ENCODE measurements at places on chromosomes 16 and 17.

GRCh38 chr17:36089888-36090836 lies at the start of gene CCL3:
Gene CCL3, minus strand, starts transcription at chr17:36090143. Its CDS starts 85 bp downstream, at chr17:36090058.
- no peak for DNase-seq

- no peak for DNase-seq
Observed at GRCh38 chr17:81131486-81132196, 33.7 kb upstream of the PVALEF start.

DNA sequence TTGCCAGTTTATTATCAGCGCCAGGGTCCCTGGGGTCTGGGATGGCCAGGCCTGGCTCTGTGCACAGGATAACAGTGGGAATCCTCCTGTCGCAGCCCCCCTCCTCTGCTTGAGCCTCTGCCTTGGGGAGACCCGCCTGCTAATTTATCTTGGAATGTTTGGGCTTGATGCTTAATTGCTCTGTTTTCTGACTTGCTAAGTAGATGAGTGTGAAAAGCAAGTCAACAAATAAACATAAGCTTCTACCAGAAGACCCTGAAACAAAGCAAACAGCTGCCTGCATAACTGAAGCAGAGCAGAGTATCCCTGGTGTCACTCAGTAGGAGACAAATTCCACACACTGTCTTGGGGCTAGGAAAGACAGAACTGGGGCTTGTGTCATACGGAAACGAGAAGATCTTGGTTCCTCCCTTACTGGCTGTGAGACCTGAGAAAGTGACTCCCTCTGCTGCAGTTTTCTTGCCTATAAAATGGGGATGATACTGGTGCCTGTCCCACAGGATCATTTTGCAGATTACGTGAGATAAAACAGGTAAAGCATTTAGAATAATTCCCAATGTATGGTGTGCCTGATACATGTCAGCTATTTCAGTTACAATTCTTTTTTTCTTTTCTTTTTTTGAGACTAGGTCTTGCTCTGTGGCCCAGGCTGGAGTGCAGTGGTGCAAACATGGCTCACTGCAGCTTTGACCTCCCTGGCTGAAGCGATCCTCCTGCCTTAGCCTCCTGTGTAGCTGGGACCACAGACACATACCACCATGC lies 44.8 kb upstream of the IRX3 start:
- no peak for DNase-seq

DNA sequence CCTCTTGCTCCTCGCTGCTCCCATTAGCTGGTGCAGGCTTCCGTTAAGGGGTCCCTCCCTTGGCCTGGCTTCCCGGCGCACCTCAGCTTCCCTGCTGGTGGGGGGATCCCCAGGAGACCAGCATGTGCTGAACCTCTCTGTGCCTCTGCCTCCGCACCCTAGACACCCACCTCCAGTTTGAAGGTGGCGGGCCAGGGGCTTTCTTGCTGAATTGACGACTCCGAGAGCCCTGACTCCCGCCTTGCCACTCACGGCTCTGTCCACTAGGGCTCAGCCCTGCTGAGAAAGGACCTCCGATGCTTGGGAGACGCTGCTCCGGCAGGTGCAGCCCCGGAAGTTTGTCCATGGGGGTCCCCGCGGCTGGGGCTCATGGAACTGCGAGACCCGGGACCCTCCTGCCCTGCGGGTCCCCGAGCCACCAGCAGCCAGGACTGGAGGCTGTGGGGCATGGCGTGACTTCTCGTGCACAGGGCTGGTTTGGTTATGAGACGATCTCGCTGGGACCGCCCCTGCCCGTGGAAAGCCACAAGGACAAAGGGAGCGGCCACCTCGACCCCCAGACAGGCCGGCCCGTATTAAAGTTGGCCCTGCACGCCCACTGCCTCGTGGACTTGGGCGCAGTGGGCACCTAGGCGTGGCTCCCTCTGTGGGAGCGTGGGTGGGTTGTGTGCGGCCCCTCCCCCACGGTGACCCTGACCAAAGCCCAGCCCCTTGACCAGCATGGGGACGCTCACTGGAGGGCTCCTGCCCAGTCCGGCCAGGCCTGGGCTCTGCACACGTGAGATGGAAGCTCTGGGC lies 8.1 kb downstream of the CHMP6 start:
- DNase-seq = no peak

GRCh38 chr17:36894177-36894576 lies 43.1 kb upstream of the LHX1 start:
- DNase-seq = no peak

GRCh38 chr17:20009302-20010098 lies at the start of gene SPECC1:
Gene SPECC1, plus strand, starts transcription at chr17:20009359. Its CDS starts 87,293 bp downstream, at chr17:20096652.
- no peak for DNase-seq

DNA sequence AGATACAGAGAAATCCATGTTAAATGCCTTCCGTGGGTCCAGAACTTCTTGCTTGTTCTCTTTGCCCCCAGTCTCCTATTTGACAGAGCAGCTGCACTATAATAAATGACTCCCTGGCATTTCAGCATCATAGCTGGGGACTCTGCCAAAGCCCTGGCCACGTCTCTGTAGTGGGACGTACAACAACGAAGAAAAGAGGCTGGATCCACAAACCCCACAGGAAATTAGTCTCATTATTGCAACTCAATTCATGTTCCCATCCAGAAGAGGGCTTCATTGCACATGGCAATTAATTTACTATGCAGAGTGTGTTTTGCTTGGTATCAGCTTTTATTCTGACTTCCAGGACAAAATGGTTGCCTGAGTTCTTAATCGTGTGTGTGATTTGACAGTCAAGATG lies 121.3 kb downstream of the CDH13 start:
- no peak for DNase-seq

- no peak for DNase-seq
Observed at GRCh38 chr17:63279498-63280230, 166.4 kb downstream of the CYB561 start.

DNA sequence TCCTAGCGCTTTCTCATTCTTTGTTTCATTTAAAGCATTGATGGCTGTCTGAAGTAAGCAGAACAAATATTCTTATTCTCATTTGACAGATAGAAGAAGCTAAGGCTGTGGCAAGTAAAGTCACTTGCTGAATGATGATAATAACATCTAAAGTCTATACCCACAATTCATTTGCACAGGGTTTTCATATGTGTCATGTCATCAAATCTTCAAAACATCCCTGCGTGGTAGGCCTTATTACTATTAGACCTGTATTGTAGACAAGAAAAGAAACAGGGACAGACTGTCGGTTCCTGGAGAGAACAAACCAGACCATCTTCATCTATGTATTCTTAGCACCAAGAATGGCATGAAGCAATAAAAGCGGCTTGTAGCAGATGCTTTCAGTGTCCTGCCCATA lies 85.9 kb downstream of the ASIC2 start:
- DNase-seq = no peak

- DNase-seq = no peak
Observed at GRCh38 chr17:68290268-68290954, 516 bp downstream of the SLC16A6 start.

GRCh38 chr17:4332296-4332970 lies 34.0 kb downstream of the UBE2G1 start:
- no peak for DNase-seq

DNA sequence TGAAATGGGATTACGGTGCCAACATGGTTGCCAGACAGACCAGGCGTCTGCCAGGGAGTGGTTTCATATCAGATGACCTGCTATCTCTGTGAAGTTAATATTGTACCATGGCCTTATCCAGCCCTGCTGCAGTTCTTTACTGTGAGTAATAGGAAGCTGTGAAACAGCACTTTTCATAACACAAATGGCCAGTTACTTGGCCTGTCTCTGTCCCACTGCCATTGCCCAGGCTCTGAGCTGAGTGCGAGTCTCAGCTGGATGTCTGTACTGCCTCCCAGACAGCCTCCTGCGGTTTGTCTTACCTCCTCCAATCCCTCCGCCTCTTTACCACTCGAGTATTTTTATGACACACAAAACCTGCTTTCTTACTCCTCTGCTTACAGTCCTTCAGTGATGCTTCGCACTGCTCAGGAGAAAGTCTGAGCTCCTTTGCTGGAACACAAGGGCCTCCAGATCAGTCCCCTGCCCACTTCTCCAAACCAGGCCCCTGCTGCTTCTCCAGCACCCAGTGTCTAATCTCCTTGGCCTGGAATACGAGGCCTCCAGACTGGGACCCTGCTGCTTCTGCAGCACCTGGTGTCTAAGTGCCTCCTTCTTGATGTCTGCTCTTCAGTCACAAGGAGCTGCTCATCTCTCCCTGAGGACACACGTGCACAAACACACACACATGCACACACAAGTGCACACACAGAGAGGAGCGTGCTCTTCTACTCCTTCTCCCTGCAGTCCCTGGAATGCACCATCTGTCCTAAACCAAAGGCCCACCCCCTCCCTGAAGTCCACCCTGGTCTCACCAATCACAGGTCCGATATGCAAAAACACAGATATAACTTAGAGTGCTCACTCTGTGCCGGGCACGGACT lies 17.1 kb upstream of the RHOT1 start:
- no peak for DNase-seq

DNA sequence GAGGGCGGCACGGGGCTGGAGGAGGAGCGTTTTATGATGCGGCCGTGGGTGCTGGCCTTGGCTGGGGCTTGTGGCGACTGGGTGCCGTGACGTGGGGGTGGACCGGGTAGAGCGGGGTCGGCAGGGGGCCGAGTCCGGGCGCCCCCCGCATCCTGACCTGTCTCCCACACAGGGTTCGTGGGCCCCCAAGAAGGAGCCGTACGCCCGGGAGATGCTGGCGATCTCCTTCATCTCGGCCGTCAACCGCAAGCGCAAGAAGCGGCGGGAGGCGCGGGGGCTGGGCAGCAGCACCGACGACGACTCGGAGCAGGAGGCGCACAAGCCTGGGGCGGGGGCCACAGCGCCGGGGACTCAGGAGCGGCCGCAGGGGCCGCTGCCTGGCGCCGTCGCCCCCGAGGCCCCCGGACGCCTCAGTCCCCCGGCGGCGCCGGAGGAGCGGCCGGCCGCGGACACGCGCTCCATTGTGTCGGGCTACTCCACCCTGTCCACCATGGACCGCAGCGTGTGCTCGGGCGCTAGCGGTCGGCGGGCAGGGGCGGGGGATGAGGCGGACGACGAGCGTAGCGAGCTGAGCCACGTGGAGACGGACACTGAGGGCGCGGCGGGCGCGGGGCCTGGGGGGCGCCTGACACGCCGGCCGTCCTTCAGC lies 81.6 kb downstream of the ARHGAP23 start:
- no peak for DNase-seq

GRCh38 chr16:89444151-89444723 lies 46.1 kb downstream of the ANKRD11 start:
- no peak for DNase-seq

DNA sequence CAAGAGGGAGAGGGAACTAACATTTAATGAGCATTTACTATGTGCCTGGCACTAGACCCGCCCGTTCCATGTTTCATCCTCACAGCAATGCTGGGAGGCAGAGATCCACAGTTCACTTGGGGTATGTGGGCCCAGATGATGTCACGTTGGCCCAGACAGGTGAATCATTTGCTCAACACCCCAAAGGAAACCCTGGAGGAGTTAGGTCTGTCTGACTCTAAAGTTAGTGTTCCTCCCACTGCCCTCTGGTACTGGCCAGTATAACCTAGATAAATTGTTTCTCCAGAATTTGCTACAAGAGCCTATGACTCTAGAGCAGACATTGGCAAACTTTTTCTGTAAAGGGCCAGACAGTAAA lies 164.6 kb downstream of the VPS53 start:
- DNase-seq = no peak

DNA sequence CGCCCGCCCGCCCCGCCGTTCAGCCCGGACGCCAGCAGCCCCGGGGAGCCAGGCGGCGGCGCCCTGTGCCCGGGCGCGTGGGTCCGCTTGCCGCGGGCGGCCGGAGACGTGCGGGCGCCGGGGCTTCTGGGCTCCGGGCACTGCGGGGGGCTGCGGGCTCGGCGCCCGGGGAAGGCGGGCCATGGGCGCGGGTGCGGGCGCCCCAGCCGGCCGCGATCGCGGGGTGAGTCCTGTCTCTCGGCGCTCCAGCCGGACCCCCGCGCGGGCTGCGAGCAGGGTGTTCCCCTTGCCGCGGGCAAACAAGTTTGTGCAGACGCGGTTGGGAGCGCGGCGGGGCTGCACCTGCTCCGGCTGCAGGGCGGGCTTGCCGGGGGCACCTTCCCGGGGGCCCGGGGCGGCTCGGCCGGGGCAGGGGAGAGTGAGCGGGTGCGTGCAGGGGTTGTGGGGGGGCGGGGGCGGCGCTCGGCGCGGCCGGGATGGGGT lies 292 bp downstream of the WSCD1 start:
- no peak for DNase-seq

GRCh38 chr17:64092113-64092512 lies 37.8 kb downstream of the ERN1 start:
- DNase-seq = no peak

DNA sequence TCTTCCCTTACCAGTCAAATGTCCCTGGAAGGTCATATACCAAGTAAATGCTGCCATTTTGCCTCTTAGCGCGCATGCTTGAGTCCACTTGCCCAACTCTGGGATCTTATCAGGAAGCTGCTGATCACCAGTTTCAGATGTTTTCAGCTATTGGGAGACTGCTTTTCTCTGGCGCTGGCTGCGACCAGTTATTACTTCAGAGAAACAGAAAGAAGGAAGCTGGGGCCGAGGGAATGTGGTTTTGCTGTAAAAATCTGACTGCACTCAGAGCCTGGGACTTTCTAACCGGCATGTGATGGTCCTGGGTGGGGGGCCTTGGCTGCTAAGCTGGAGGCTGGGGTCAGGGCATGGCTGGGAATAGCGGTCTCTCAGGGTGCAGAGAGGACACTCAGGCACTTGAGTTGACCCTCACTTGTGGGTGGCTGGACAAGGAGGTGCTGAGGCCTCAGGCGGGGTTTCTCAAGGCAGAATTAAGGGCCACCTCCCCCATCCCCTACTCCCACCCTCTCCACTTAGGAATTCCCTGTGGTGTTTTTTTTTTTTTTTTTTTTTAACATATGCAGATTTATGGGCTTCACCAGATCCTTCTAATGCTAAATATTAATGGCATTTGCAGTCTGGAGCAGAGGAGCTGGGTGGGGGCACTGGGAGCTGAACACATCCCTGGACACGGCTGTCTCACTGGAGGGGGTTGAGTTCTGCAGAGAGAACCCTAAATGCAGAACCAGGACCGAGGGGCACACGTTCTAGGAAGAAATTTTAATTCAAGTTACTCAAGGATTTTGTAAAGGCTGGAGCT lies 145.8 kb downstream of the CYLD start:
- DNase-seq = no peak

DNA sequence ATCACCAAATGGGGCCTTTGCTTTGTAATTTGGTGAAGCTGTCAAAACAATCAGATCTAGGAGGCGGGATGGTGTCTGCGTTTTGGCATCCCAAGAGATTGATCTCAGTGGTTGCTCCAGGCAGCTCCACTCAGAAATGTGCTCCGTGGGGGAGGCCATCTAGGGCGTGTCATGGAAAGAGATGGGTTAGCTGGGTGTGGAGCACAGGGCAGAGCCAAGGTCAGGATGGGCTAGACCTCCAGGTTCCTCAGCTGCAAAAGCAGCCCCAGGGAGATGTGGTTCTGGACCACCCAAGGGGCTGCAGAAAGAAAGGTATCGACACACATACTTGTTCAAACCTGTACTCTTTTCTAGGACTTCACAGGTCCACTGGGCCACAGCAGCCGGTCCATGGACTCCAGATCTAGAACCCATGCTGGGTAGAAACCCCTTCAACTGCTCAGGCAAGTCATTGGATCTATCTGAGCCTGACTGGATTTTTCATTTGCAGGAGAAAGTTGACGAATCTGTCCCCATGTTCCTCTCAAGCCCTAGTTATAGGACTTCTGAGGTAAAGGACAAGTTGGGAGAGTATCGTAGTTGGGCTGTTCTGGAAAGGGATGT lies 270.2 kb upstream of the RPL38 start:
- DNase-seq = no peak

- no peak for DNase-seq
Observed at GRCh38 chr17:41061964-41062363, 2.0 kb upstream of the KRTAP2-3 start.

- DNase-seq = no peak
Observed at GRCh38 chr17:27950995-27951394, 57.8 kb upstream of the LYRM9 start.

Data from hippocampal formation (tissue), 2 donors.